ENCODE measurements at places on chromosomes 2 and 18. TPM values are rescaled to one million over a fixed set of nuclear protein-coding genes. Genes with fewer than 3 reads are reported as not detected.

The VWC2L gene
- not detected for total RNA-seq

The BCL11A gene
- total RNA-seq = 1.4 TPM

The C2orf66 gene
- 0.09 TPM for total RNA-seq

The BUB1 gene
- 7.4 TPM for total RNA-seq

The NAT8 gene
- total RNA-seq = not detected

All from dermis lymphatic vessel endothelial cell (primary cell).